ENCODE measurements at places on chromosomes 3 and 15. TPM values are rescaled to one million over a fixed set of nuclear protein-coding genes. Genes with fewer than 3 reads are reported as not detected.

Gene CACNA2D2
- total RNA-seq: not detected

Gene TF
- total RNA-seq: under 0.01 TPM

Gene DPPA2
- total RNA-seq: not detected

Gene SLCO2A1
- total RNA-seq: not detected

Gene GLDN
- under 0.01 TPM for total RNA-seq

Gene GNB4
- total RNA-seq: 69.8 TPM

Gene VIPR1
- not detected for total RNA-seq

Gene XXYLT1
- total RNA-seq: 25.8 TPM

Gene STXBP5L
- 2.7 TPM for total RNA-seq

Gene EFCAB12
- total RNA-seq: 0.05 TPM

Gene CD200R1
- not detected for total RNA-seq

Gene RAD51
- total RNA-seq: 4.8 TPM

Gene PLA2G4E
- total RNA-seq: not detected

Gene MAP2K1
- 53.7 TPM for total RNA-seq

Gene CCDC51
- total RNA-seq: 20.1 TPM

Gene IQCF5
- not detected for total RNA-seq

Gene TMEM202
- not detected for total RNA-seq

Gene MGA
- total RNA-seq: 37.1 TPM

Gene CDCP1
- 76.4 TPM for total RNA-seq

Gene ABI3BP
- 53.3 TPM for total RNA-seq

Gene SLC2A2
- not detected for total RNA-seq

Gene VPS13C
- total RNA-seq: 78.4 TPM

Gene TMC3
- total RNA-seq: not detected

Gene THBS1
- 671 TPM for total RNA-seq

Gene VEPH1
- total RNA-seq: 93.5 TPM

Gene NKTR
- 60.9 TPM for total RNA-seq

Gene FAM81A
- total RNA-seq: 0.30 TPM

Gene SMCO1
- total RNA-seq: not detected

Gene SUMF1
- 116 TPM for total RNA-seq

Gene ANKRD63
- total RNA-seq: not detected

Gene LRRFIP2
- total RNA-seq: 49.1 TPM

Gene SLC9C1
- 0.30 TPM for total RNA-seq

Gene ONECUT1
- total RNA-seq: not detected

Gene LMOD3
- total RNA-seq: not detected

Gene TTLL13
- not detected for total RNA-seq

Gene RBPMS2
- not detected for total RNA-seq

Gene XPC
- 46.9 TPM for total RNA-seq

Gene SLC24A5
- total RNA-seq: not detected

Gene CA12
- 98.9 TPM for total RNA-seq

Gene NLGN1
- 0.92 TPM for total RNA-seq

Gene ZNF660
- total RNA-seq: 4.2 TPM

Gene CPEB1
- 20.8 TPM for total RNA-seq

Gene SLC24A1
- total RNA-seq: 4.4 TPM

Gene ATP13A4
- 0.89 TPM for total RNA-seq

Gene TNFAIP8L3
- 6.6 TPM for total RNA-seq

Gene TGM4
- total RNA-seq: not detected

Gene FANCD2OS
- total RNA-seq: not detected

Gene UBA5
- total RNA-seq: 36.2 TPM

Gene HCN4
- total RNA-seq: not detected

Gene ARGFX
- not detected for total RNA-seq

Gene C2CD4B
- total RNA-seq: not detected

Gene PRKAR2A
- 46.6 TPM for total RNA-seq

Gene HYAL1
- total RNA-seq: 0.42 TPM

Gene XYLB
- 3.6 TPM for total RNA-seq

Gene KLHL6
- under 0.01 TPM for total RNA-seq

Gene UNC13C
- total RNA-seq: not detected

Gene ZKSCAN7
- total RNA-seq: 8.6 TPM

Gene FBN1
- 1,277 TPM for total RNA-seq

Gene C3orf22
- total RNA-seq: not detected

Gene AHSG
- total RNA-seq: under 0.01 TPM
